ENCODE measurements at places on chromosomes 1 and 21.

- no peak for DNase-seq
These were observed 58.7 kb upstream of the PDE9A start for GRCh38 chr21:42594616-42595282.

DNA sequence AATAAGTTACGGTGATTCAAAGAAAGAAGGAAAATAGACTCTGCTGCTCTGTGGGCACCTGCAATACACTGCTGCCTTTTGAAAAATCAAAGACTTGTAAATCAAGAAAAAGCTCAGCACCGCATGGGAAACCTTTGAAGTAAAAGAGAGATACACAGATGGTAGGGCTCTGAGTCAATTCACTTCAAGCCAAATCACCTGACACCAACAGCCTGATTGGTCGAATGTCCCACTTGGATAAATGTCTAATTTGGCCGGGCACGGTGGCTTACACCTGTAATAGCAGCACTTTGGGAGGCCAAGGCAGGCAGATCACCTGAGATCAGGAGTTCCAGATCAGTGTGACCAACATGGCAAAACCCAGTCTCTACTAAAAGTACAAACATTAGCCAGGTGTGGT, 19.2 kb upstream of the RCAN3 start:
- no peak for DNase-seq

- DNase-seq = no peak
These were observed 25.4 kb downstream of the TEX35 start for GRCh38 chr1:178538192-178538916.

- no peak for DNase-seq
These were observed 402.0 kb downstream of the LTN1 start for GRCh38 chr21:28590676-28591075.

GRCh38 chr21:36518883-36519492, 39.1 kb upstream of the CLDN14 start:
- DNase-seq = no peak

- DNase-seq = no peak
These were observed 66.2 kb upstream of the RNPC3 start for GRCh38 chr1:103459346-103459745.

DNA sequence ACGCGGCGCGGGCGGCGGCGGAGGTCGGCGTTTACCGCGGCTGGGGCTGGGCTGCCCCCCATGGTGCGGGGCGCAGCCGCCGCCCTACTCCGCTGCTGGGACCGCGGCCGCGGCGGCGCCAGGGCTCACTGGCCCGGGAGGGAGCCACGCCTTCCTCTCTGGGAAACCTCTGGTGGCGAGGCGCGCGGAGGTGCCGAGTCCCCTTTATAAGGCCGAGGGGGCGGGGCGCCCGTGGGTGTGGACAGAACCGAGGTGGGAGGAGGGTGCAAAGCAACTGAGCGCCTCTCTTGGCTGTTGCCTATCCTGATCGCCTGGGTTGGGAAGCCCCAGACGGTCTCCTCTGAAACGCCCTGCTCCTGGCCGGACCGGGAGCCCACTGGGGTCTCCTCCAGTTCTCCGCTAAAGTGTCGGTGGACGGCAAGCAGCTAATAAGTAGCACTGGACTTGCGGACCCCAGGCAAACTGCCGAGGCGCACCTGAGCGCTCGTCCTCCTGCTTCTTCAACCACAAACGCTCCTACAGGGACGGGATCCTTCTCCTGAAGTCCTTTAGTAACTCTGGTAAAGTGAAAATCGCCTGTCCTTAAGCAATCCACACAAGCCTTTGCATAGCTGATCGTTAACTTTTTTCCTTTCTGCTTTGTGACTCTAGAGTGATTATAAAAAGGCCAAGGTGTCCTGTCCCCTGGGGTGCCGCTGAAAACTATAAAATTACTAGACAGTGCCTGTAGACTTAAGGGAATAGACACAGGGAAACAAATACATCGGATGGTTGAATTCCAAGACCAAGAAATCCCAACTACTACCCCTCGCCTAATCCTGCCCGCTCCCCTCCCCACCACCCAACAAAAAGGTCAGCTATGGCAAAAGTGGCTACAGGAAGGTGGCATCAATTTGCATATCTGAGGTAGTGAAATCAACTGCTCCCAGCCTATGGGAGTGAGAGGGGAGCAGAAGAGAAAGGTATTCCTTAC, at the start of gene PTGER3:
PTGER3 (minus strand) TSS at position 182 of the 973 bp plus-strand sequence. CDS start 239 bp downstream, outside the sequence.
- DNase-seq = no peak

GRCh38 chr1:95086949-95087533, 14.3 kb upstream of the ALG14 start:
- no peak for DNase-seq

- peak; percentile 44 for DNase-seq
These were observed 19.1 kb downstream of the NME7 start for GRCh38 chr1:169348383-169349036.

GRCh38 chr1:70247768-70248167, 26.6 kb downstream of the SRSF11 start:
- no peak for DNase-seq

DNA sequence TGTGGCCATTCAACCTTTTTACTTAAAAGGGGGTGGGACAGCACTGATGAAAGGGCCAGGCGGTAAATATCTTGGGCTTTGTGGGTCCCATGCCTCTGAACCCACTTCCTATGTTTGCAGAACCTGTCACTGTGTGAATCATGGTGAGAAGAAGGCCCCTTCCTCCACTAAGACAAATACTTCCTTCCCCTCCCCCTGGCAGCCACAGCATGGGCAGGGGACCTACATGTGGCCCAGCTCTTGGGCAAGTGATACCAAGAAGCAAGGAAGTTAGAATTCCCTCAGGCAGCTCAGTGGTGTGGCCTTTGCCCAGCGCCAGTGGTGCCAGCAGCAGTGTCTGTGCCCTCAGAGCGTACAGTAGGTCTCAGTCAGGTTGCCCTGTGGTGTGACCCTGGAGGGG, 168.6 kb downstream of the TRIM33 start:
- no peak for DNase-seq

- peak; percentile 84 for DNase-seq
These were observed 16.6 kb upstream of the ZSCAN20 start for GRCh38 chr1:33455539-33456501.

GRCh38 chr1:37018510-37018909, 15.8 kb downstream of the GRIK3 start:
- no peak for DNase-seq

GRCh38 chr1:26124418-26125331, 13.1 kb downstream of the PDIK1L start:
- DNase-seq = no peak

GRCh38 chr1:116947092-116947860, 37.6 kb downstream of the PTGFRN start:
- DNase-seq = no peak

DNA sequence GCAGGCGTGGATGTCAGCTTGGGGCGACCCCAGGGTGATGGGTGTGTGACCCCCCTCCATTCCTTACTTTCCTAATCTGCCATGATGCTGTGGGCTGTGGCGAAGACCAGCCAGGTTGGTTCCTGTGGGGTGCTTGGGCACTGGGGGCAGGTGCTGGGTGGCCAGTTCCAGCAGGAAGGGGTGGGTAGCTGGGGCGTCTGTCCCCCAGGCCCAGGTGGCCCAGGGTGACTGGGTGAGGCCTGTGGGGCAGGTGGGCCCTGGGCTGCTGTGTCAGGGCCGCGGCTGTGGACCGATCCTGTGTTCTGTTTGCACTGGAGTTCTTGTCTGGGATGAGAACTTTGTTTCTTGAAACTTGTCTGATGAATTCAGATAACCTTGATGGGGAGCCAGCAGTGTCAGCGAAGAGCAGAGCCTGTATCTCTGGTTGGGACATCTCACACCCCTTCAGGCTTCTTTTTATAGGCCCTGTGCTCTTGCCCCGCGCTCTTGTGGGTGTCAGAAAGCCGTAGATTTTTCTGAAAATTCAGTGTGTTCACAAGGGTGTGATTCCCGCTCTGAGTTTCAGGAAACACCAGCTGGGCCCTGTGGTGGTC, 3.7 kb downstream of the PRKCZ start:
- no peak for DNase-seq

- DNase-seq = peak; percentile 66
These were observed 1.1 kb downstream of the NMNAT2 start for GRCh38 chr1:183416850-183417771.

GRCh38 chr1:203090421-203091198, 4.8 kb upstream of the MYOG start:
- DNase-seq = no peak

DNA sequence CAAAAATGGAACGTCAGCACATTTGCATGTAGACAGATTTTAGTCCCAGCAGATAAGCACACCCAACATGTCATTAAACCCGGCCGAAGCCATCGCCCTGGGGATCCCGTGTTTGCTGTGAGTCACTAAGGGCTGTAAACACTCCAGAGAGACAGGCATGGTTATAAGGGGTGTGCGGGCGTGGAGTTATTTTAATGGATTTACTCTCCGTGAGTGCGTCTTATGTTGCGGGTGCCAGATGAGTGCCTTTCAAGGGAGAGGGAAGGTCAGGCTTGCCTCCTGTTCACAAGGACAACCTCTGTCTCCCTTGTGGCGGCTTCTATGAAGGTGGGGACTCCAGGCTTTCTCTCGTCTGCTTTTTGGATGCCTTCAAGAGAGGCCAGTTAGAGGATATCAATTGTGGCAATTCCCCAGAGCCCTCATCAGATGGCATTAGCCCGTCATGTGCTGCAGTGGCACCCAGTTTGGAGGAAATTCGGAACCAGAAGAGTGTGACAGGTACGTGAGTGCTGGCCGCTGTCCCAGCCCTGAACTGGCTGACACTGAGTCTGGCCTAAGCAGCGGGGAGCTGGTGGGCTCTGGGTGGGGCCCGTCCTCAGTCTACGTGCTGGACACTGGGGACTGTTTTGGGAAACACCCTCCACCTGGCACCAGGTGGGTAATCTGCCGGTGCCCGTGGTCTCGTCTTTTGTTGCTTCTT, 223.8 kb upstream of the TMEM51 start:
- no peak for DNase-seq

GRCh38 chr1:82161700-82162141, 361.0 kb downstream of the ADGRL2 start:
- DNase-seq = no peak

DNA sequence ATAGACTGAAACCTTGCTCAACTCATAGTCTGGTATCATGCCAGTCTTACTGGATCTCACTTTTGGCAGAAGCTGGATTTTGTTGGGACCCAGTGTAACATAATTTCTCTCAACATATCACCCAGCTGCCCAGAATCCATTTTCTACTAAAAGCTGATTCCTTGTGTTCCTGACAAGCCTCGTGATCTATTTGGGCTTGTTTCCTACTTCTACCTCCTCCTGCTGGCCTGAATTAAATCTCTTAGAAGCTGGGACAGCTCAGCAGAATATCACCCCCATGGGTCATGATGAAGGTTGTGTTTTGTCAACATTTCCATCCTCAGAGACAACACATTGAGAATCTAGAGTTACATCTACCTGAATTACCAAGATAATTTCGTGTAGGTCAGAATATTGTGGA, 7.7 kb downstream of the GOLT1A start:
- DNase-seq = no peak

GRCh38 chr1:217673387-217673786, 42.2 kb downstream of the SPATA17 start:
- DNase-seq = no peak

DNA sequence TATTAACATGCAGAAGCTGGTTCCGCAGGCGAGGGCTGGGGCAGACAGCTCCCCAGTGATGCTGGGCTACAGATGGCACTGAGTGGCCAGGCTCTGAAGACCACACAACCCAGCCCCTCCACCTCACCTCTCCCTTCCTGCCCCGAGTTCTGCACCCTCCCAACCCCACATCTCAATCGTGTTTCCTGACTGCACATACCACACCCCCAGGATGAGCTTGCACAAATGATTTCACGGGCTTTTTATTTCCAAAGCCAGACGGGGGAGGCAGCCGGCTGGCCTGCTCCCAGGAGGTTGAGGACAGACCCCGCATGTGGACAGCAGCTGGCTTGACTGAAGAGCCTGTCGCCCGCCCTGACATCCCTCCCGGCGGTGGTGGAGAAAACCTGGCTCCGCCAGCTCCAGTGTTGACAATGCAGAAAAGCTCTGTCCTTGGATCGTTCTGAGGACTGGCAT, 21.4 kb upstream of the ALDH4A1 start:
- no peak for DNase-seq

- no peak for DNase-seq
These were observed 1.1 kb downstream of the S100A11 start for GRCh38 chr1:152035539-152036266.

- DNase-seq = peak; percentile 89
These were observed 32.0 kb downstream of the MAP7D1 start for GRCh38 chr1:36187800-36188593.

DNA sequence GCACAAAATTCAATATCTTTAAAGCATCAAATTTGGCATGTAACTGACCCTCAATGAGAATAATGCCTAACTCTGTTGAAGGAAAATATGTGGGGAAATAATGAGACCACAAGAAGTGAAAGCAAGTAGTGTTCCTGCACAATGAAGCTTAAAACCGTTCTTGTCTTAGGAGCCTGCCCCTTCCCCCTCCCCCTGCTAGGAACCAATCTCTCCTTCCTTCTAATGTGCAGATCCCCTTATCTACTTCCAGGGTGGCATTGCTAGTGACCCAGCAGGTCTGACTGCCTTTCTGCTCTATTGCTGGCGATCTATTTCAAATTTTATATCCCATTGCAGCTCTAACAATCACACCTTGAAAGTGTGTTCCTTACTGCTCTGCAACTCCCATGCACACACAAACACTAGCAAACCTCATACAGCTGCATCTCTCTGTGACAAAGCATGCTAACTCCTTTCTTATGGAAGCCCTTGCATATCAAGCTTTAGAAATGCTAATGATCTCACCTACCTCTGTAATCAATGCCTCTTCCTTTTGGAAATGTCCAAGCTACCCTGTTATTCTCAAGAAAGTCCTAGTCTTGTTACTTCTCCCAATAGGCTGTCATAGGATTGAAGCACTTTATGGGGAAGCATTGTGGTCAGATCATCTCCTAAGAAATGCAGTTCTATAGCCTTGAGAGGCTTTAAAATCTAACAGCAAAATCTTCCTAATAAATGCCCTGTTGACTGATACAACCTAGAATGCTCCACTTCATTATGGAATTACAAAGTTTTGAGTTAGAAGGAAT, 26.5 kb downstream of the BCL9 start:
- DNase-seq = no peak

DNA sequence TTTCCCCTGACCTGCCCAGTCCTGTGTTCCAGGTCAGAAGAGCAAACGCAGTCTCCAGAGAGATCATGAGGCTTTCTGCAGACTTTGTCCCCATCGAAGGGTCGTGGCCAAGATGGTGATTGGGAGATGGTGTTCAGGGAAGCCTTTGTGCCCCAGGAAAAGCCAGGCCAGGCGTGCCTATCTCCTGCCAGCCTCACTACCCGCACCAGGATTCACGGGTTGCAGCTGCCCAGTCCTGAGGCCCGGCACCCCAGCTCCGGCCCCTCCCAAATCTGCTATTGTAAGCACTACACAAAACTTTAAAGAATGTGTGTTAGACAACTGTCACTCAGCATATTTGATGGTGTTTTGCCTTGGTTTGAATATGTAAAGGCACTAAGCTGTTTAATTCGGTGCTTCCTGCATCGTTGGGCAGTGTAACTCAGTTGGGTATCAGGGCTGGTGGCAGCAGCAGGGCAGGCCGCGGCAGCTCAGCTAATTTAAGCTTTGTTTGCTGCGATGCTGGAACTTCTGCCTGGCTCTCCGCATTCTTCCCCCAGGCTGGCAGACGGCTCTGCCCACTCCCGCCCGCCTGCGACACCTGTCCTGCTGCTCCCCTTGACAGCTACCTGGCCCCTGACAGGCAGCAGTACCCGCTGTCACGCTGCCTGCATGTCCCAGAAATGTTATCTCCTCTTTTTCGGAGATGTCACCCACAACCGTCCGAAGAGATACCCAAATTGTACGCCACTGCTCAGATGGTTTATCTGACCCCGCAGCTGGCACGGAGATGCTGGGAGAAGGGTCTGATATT, 209.0 kb upstream of the VAMP3 start:
- no peak for DNase-seq
